ENCODE measurements at places on chromosomes 3 and 15.

DNA sequence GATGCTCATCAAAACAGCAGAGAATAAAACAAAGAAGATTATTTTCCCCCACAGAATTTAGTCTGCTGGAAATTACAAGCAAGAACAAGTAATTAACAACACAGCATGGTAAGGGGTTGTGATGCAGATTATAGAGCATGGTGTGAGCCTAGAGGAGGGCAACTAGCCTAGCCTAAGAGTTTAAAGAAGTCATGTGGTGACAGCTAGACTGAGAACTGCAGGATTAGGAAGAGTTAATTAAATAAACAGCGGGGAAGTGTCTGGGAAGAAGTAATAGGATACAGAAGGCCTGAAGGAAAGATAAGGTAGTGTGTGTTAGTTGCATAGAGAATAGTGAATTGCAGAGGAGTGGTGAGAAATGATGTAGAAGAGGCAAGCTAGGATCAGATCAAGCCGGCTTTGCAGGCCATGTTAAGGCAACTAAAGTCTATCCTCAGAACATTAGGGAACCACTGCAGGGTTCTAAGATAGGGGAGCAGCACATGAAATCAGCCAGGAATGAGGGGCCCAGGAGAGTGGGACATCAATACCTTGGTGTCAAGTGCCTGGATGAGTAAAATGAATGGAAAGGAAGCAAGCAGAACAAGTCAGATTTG is 11.9 kb upstream of the PKM start:
- DNase-seq, result no peak

DNA sequence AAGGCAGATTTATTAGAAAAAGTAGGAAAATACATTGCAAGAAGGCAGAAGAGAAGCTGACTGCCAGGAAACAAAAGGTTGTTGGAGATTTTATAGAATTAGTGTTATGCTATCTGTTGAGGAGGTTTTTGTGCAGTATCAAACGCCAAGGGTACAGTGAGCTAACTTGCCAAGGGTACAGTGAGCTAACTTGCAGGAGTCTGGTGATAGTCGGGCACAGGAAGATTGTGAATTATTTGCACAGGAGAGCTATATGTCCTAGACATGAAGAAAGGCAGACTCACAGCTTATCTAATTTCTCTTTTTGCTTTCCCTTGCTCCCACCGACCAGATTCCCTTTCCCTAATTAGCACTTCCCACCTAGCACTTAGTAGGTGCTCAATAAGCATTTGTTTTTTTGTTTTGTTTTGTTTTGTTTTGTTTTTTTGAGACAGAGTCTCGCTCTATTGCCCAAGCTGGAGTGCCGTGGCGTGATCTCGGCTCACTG is 2.7 kb upstream of the CSK start:
- no peak for DNase-seq

GRCh38 chr15:22903961-22904534 is 65.6 kb downstream of the NIPA2 start:
- DNase-seq, result no peak

GRCh38 chr15:62343397-62343796 is 178.3 kb upstream of the C2CD4B start:
- no peak for DNase-seq

GRCh38 chr3:142837526-142837925 is 51.4 kb downstream of the PCOLCE2 start:
- no peak for DNase-seq

DNA sequence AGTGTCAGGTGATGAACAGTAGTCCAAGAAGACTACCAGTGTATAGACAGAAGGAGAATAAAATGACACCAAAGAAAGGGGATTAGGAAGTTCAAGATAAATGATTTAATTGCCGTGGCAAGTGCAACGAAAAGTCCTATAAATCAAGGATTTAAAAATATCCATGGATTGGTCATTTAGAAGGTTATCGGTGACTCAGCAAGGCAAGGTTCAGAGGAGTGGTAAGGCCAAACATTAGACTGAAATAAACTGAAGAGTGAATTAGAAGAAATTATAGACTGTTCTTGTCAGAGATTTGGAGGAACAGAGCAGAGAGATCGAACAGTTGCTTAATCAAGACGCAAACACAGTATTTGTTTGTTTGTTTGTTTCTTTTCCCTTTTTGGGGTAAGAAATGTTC is 211.9 kb upstream of the KCNMB2 start:
- no peak for DNase-seq

Data from activated CD4-positive, alpha-beta T cell treated with anti-CD3 and anti-CD28 coated beads for 48 hours (primary cell).